Thoracic aorta (tissue), 2 donors: ENCODE measurements at places on chromosomes 1 and 21. TPM values are rescaled to one million over a fixed set of nuclear protein-coding genes. Genes with fewer than 3 reads are reported as not detected.

CASQ2 gene
- total RNA-seq = 12.5 TPM

GRCh38 chr1:19140465-19140864, 69.6 kb downstream of the UBR4 start:
- H3K36me3 ChIP-seq = peaks cover 80% of the 10 kb centered on the region
- H3K4me3 ChIP-seq = no peak overlapping the region
- no peaks in the 10 kb centered on the region for H3K4me1 ChIP-seq

GRCh38 chr1:98287626-98288025, 366.8 kb upstream of the DPYD start:
- H3K36me3 ChIP-seq = no peaks in the 10 kb centered on the region
- no peak overlapping the region for H3K27ac ChIP-seq
- no peaks in the 10 kb centered on the region for H3K27me3 ChIP-seq
- DNase-seq = no peak

DNA sequence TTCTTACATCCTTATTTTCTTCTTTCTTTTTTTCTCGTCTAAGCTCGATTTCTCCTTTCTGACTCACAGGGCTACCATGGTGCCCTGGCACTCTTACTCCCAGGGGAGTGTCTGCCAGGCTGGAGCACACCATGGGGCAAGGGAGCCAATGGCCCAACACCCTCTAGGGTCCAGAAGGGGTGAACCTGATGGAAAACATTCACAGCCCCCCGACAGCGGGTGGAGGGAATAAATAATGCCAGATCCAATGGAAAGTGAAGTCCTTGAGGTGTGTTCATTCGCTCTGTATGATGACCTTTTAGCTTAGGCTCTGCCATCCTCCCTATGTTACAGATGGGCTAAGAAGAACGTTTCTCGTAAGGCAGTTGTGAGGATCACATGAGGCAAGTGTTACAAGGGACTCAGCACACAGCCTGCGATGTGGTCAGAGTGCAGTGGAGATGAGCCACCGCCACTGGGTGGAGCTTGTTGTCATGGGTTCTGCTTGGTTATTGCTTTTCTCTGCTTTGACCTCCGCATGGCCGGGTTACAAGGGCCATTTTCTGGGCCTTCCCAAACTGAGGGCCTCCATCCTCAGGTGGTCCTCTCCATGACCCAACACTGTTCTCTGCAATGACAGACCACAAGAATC, 3.5 kb upstream of the FCMR start:
- no peaks in the 10 kb centered on the region for H3K27me3 ChIP-seq
- H3K4me1 ChIP-seq = no peaks in the 10 kb centered on the region
- no peak for DNase-seq
- H3K27ac ChIP-seq = no peak overlapping the region

DNA sequence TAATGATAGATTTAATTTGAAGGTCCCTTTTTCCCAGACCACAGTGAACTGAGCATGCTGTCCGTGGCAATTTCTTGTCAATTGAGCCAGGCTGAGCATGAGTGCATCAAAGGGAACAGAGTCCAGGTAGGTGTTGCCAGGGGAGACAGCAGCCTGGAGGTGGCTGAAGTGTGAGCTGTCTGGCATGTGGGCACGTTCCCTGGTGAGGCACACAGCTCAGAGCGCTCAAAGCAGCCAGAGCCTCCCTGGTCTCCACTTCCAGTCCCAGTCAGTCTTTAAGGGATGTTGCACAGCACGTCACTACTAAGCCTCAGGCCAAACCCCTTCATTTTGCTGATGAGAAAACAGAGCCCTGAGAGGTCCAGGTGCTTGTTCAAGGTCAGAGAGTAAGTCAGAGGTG, 251.4 kb downstream of the MATN1 start:
- H3K27ac ChIP-seq = no peak overlapping the region
- H3K4me3 ChIP-seq = no peak overlapping the region
- no peak for DNase-seq
- H3K27me3 ChIP-seq = no peaks in the 10 kb centered on the region
- H3K4me1 ChIP-seq = no peaks in the 10 kb centered on the region
